Activated gamma-delta T cell treated with anti-CD3 and anti-CD28 coated beads, Interleukin-2, amount 50 U/mL, for 16 hours (primary cell): ENCODE measurements at places on chromosomes 13 and 19.

DNA sequence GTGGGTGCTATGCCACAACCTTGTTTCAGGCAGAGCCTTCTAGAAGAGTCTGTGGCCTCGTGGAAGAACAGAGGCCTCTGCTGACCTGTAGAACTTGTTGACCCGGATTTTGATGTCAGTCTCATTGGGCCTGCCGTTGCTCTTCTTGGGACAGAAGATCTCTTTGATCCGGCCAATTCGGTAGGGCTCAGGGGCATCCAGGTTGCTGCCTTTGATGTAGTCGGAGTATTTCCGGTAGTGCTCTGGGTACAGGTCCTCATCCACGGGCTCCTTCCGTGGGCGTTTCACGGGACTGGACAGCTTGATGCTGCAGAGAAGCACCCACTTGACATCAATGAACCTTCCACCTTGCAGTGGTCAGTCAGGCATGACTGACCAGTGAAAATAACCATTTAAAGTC lies 24.0 kb upstream of the EIF3G start:
- no peak for DNase-seq

DNA sequence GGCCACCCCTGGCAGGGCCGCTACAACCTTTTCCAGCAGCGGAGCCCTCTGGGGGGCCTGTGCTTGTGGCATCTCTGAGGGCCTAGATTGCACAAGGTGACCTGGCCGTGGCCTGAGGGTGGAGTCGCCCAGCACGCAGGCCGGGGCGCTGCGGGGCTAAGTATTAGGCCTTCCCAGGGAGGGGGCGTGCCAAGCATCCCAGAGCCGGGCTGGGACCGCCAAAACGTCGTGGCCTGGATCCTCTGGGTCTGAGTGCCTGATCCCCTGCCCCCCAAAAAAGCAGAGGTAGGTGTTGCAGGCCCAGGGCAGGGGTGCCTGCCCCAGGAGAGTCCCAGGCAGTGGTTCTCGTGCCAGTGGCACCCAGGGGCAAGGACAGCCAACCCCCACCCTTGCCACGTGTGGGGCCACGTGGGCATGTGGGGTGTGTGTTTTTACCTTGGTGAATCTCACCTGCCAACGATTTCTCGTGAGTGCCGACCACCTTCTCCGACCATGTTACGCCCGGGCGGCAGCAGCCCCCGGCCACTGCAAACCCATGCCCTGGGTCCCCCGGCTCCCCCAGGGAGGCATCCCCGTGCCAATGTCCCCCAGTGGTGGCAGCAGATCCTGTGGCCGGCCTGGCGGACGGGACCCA lies 12.6 kb upstream of the GNA15 start:
- DNase-seq = no peak

- no peak for DNase-seq
Observed at GRCh38 chr13:26824581-26824980, 64.0 kb upstream of the GPR12 start.

- DNase-seq = no peak
Observed at GRCh38 chr19:20273376-20273775, 106.4 kb downstream of the ZNF486 start.

DNA sequence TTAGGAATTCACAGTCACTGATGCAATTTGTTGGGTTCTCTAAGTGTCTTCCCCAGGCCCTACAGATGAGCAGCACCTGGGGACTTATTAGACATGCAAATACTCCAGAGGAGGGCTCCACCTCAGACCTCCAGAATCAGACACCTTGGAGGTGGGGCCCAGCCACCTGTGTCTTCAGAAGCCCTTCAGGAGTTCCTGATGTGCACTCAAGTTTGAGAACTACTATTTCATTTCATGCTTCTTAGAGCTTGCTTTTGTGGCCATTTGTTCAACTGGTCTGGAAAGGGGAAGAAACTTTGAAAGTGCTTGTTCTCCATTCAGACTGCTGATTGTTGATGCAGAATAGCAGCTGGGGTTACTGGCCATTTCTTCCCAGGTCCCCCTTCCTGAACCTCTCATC lies 472.0 kb downstream of the COG6 start:
- no peak for DNase-seq

GRCh38 chr19:1206150-1206863 lies 729 bp downstream of the STK11 start:
- no peak for DNase-seq

DNA sequence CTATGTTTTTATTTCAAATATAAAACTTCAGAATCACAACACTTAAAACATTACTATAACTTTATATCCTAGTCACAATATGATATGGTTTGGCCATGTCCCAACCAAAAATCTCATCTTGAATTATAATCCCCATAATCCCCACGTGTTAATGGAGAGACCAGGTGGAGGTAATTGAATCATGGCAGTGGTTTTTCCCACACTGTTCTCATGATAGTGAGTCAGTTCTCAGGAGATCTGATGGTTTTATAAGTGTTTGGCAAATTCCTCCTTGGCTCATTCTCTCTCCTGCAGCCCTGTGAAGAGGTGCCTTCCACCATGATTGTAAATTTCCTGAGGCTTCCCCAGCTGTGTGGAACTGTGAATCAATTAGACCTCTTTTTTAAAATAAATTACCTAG lies 307.6 kb downstream of the SPRY2 start:
- DNase-seq = no peak

DNA sequence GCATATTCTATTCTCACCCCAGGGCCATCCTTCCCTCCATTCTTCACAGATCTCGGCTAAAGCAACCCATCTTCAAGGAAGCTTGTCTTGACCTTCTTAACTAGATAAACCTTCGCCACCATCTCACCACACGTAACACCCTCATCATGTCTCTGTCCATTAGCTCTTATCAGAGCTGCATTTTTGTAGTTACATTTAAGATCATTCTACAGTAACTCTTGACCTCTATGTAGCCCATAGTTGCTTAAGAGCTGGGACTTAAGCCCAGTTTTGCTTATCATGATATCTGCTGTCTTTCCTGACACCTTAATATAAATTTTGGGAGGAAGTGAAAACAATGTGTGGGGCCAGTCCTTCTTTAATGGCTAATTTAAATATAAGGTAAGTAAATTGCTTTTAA lies 345.1 kb downstream of the MTUS2 start:
- no peak for DNase-seq

DNA sequence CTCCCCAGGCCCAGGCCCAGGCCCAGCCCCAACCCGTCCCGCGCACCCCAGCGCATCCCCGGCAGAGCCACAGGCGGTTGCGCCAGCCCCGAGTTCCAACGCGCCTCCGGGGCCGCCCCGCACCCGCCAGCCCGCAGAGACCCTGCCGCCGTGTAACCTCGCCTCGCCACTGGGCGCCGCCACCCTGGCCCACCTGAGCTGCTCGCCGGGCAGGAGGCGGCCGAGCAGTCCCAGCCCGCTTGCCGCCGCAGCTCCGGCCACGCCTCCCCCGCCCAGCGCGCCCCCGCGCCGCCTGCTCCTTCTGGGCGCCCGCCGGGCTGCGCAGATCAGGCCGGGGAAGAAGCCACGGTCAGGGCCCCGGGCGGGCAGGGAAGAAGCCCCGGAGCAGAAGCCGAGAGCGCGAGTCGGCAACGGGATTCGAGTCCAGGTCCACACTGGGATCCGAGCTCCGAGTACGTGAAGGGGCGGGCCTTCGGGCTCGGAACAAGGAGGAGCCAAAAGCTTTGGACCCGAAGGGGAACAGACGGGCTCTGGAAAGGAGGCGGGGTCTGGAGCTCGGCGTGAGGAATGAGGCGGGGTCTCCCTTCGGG lies at the start of gene MBOAT7:
TSS of gene MBOAT7 (minus strand) at position 436 of the 590 bp plus-strand sequence. CDS start 1,072 bp downstream, outside the sequence.
- no peak for DNase-seq

DNA sequence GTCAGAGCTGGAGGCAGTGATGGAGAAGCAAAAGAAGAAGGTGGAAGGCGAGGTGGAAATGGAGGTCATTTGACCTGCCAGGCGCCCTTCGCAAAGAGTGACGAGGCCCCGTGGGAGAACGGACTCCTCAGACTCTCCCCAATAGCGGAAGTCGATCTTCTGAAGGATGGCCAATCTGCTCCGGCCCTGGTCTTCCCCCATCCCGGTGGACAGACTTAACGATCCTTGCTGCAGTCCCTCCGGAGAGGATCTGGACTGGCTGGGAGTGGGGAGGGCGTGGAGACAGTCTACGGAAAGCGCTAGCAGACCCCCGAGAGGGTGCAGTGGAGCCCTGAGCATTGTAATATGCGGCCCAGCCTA lies 11.9 kb downstream of the EPS8L1 start:
- DNase-seq = no peak

GRCh38 chr13:73274147-73274546 lies 215.3 kb downstream of the KLF5 start:
- DNase-seq = no peak
